ENCODE measurements at places on chromosomes 3 and 15.

DNA sequence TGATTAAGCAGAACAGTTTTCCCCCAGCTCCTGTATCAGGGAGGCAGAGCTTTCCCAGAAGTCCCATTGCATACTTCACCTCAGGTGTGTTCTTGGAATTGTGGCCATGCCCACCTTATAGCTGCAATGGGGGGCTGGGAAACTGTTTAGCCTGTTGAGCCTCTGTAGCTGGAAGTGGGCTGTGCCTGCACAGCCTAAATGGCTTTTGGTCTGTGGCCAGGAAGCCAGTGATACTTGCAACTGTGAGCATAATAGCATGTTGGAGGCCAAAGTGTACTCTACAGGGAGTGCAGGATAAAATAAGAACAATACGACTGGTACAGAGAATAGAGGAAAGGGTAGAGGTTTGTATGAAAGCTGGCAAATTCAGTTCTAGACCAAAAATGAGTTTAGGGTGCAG is 248.5 kb downstream of the PTPRG start:
- DNase-seq, result no peak

GRCh38 chr3:141391991-141392316 is 23.6 kb downstream of the ZBTB38 start:
- DNase-seq, result no peak

DNA sequence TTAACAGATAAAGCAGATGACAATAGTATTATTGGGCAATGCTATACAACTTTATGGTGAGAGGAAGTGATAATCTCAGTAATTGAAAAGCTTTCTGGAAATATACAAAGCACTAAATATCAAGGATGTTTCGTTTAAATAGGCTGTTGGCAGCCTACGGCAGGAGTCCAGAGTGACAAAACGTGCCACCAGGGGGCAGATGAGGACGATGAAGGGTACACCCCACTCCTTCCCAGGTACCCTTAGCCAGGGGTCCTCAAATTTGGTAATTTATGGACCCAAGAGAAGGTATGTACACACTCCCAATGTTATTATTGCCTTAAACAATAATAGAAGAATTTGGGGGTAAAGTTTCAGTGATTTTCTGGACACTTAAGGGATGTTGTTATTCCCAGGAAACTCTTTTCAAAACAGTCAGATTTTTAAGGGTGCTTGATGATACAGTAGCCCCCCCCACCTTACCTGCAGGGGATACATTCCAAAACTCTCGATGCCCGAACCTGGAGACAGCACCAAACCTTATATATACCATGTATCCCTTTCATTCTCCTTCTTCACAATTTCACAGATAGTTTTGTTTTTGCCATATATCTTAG is 1.4 kb upstream of the MAGEL2 start:
- no peak for DNase-seq

DNA sequence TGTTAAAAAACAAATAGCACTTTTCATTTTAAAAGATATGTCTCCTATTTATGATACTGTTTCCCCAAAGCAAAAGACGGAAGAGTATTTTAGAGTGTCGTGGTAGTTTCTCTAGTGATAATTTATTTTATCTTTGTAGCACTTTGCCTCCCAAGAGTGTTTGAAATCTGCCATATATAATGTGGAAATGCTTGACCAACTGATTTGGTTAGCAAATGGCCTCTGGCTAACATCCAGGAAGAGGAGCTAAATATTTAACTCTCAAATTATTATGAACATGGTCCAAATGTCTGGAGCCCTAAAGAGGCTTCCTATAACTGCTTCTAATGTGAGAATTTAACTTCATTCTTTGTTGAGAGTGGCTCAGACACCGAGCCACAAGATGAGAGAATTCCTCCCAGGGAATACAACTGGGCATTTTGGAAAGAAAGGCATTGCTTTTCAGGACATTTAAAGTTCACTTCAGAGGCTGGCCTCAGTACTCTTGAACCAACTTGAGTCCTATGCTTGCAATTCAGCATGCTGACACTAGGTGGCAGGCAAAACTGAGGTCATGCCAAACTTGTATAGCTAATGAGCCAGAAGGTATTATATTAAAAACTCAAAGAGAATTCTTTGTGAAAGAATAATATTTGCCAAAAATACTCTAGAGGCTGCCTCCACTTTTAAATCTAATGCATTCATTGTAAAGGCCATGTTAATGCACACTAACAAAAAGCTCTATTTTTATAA is 104.5 kb downstream of the RARB start:
- DNase-seq, result no peak

GRCh38 chr3:50293079-50293801 is 1.0 kb upstream of the IFRD2 start:
- DNase-seq, result no peak

- DNase-seq, result no peak
These were observed 141.0 kb downstream of the TMCO5A start for GRCh38 chr15:38075466-38075865.

DNA sequence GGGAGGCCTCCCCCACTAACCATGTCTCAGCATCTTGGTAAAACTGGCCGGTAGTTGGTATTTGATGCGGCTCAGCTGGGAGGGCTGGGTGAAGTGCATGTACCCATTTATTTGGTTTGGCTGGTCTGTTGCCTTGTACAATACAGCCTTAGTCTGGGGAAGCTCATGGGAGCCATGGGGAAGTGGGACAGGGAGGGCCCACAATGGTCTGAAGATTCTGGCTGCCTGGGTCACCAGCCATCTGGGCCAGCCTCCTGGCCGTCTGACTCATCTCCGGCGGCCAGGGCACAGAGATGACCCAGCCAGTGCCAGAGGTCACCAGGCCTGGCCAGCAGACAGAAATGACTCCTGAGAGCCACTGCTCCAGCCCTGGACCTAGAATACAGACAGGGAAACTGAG is 51.6 kb upstream of the SMAD6 start:
- DNase-seq, result no peak

DNA sequence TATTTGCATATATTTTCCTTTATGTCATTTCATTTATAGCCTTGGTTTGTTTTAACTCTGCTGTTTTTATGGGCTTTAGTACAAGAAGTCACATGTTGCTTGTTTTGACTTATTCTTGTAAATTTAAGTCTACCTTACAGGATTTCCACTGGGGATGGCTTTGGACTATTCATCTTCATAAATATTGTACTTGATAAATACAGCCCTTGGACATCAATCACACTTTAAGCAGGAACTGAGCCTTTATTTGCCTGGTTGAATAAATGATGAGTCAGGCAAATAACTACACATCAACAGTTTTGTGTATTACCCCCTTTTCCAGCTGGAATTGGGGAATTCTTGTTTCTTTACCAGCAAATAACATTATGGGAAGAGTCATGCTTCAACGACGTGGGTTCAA is 286.0 kb downstream of the CNTN3 start:
- no peak for DNase-seq

GRCh38 chr3:127035677-127036076 is 52.8 kb downstream of the PLXNA1 start:
- peak; percentile 47 for DNase-seq

- DNase-seq, result no peak
These were observed 28.6 kb upstream of the TGFBR2 start for GRCh38 chr3:30577788-30578187.
